ENCODE measurements at places on chromosomes 12 and 14.
A peak's percentile ranks its signal among the peaks of the same experiment; 100 is the strongest.

GRCh38 chr12:4112734-4113325, 160.7 kb upstream of the CCND2 start:
- DNase-seq = no peak

DNA sequence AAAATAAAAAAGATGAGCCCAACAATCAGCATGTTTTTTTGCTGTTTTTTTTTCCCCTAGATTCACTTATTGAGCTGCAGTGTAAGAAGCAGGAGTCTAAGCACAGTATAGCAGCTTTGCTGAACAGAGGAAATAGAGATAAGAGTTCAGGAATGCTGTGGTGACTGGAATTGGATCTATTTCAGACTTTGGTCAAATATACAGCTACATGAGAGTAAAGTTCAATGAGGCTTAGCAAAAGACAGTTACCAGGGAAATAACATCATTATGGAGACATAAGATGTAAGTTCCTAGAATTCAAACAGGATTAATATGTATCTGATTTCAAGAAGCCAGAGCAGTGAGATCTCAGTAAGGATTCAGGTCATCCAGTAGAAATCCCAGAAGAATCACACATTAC, 613.0 kb downstream of the RPS29 start:
- DNase-seq = no peak

GRCh38 chr14:101194373-101195308, 291.1 kb upstream of the RTL1 start:
- no peak for DNase-seq

GRCh38 chr12:13882176-13882575, 99.2 kb downstream of the GRIN2B start:
- no peak for DNase-seq

DNA sequence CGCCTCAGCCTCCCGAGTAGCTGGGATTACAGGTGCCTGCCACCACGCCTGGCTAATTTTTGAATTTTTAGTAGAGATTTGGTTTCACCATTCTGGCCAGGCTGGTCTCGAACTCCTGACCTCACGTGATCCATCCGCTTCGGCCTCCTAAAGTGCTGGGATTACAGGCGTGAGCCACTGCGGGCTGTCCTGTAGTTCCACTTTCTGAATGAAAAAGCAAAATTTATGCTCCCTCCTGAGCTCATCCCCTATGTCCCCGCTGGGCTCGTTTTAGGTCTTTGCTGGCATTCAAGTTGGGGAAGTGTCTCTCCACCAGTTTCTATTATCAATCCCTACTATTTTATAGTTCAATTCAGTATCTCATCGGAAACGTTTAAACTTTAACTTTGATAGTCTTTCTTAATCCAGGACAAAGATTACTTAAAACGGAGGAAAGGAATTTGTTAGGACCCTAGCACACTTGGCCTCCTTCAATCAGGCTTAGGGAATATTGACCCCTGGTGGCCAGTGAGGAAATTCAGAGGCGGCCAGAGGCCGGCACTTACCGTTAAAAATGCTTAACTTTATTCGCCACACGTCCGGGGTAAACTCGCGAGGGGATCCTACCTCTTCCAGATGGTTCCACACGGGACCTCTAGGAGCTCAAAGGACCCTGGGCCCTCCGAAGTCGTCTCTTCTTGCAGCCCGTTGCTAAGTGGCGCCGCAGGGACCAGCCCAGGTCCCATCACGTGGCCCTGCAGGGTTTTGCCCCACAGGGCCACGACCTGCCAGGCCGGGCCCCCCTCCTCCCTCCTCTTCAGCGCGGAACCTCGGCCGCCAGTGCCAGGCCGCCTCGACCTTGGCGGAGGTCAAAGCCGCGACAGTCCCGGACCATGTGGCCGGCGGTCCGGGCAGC, 11.4 kb upstream of the DNAL1 start:
- peak; percentile 82 for DNase-seq

DNA sequence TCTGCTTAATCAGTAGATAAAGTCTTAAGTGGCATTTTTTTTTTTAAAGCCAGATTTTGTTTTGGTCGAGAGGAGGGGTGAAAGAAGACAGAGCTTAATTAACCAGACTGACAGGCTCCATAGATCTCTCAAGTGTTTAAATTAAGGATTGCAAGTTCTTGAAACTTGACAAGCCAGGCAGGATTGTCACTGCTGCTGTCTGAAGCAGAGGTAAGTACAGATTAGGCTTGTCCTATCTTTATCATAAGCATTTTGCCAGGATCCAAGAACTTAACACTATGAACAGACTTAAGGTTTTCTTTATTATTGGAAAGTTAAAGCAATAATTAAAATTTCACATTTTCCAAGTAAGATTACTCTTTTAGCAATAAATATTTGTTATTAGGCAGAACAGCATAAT, 179.6 kb upstream of the LMO3 start:
- no peak for DNase-seq

GRCh38 chr12:73935817-73936216, 601.8 kb upstream of the ATXN7L3B start:
- DNase-seq = peak; percentile 12

DNA sequence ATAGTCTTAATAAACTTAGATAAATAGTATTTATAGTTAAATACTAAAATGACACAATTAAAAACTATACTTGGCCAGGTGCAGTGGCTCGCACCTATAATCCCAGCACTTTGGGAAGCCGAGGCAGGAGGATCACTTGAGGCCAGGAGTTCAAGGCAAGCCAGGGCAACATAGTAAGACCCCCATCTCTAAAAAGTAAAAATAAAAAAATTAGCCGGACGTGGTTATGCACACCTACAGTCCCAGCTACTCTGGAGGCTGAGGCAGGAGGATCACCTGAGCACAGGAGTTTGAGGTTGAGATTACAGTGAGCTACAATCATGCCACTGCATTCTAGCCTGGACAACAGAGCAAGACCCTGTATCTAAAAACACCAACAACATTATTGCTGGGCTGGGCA, 16.0 kb downstream of the CINP start:
- no peak for DNase-seq

GRCh38 chr12:38956337-38956736, 50.9 kb upstream of the CPNE8 start:
- DNase-seq = no peak

DNA sequence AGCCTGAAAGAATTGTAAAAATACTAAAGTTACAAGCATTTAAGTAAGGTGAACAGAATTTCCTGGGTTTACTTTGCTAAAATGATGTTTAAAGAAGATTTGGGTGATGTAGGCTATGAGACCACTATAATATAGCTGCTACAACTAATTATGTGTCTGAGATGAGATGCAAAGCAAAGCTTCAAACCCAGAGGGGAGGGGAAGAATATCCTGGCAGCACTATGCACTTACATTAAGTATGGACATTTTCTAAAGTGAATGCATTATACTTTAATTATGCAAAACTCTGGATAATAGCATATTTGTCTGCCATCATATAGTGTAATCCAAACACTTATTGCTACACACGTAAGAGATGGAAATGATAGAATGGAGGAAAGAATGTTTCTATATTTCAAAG, 1003.7 kb downstream of the GALC start:
- no peak for DNase-seq

- no peak for DNase-seq
Measured at GRCh38 chr14:39247256-39247655, 13.5 kb downstream of the MIA2 start.

GRCh38 chr12:81207173-81207572, 129.3 kb downstream of the ACSS3 start:
- no peak for DNase-seq

GRCh38 chr14:22774011-22774706, 7.7 kb downstream of the OXA1L start:
- DNase-seq = no peak

DNA sequence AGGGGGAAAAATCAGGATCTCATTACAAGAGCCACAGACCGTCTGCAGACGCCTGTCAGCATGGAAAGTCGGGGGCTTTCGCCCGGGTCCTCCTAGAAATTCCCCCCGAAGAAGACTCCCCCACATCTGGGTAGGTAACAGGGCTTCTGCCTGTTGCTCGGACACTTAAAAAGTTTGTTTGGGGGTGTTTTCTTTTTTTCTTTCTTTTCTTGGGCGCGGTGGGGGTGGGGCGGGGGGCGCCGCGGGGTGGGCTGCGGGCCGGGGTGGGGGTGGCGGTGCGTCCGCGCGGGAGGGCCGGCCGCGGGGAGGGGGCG, 358 bp downstream of the ELK3 start:
- no peak for DNase-seq

DNA sequence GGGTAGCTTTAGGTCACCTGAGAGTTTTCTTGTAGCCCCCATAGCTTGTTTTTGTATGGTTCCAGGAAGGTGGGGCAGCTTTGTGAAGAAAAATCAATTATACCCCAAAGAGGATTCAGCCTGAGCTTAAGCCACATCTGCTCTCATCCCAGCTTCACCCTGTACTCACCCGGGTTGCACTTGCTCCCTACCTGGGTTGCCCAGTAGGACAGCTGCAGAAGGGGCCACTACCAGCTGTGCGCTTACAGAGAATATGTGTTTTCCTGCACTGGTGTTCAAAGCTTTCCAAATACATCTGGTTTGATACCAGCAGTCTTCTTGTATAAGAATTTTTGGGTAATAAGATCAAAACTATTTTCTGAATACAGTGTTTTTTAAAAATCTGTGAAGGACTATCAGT, 3.0 kb upstream of the SLC38A1 start:
- DNase-seq = no peak

- no peak for DNase-seq
Measured at GRCh38 chr14:87686746-87687145, 306.2 kb downstream of the GALC start.

DNA sequence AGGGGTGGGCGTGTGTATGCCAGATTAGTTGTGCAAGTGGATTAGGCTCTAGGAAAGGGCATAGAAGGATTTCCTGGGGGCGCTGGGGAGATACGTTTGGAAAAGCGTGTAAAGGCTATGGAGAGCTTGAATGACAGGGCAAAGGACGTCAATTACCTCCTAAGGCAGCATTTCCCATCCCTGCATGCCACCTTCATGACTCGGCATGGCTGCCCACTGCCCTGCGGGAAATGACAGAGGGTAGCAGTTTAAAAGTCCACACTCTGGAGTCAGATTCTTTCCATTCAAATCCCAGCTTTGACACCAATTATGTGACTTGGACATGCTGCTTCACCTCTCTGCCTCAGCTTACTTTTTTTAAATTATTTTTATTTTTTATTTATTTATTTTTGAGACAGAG, 14.8 kb upstream of the TMEM229B start:
- DNase-seq = no peak

DNA sequence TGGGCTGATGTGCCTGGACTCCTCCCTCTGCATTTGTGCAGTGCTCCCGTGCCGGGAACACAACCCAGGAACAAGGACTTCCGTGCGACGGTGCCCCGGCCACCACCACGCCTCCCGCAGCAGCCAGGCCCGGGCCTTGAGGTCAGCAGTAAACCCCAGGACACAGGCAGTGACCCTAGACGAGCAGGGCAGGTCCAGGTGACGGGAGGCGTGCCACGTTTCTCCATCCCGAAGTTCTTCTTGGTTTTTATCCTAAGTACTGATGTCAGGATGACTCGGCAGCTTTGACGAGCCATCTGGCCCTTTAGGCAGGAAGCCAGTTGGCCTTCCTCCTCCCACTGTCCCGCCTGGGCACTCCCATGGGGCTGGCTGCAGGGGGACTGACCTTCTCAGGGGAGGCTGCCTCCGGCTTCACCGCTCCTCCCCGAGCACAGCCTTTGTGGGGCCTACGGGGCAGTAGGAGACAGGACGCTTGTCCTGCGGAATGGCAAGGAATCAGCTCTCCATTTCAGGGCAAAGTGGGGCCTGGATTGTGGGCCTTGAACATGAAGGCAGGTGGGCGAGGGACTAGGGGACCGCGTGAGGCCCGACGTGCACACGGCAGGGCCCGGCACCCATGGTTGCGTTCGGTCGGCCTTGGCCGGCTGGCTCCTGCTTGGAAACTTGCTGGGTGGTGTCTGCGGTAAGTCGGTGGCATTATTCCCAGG, 94.1 kb downstream of the FBXL14 start:
- no peak for DNase-seq

DNA sequence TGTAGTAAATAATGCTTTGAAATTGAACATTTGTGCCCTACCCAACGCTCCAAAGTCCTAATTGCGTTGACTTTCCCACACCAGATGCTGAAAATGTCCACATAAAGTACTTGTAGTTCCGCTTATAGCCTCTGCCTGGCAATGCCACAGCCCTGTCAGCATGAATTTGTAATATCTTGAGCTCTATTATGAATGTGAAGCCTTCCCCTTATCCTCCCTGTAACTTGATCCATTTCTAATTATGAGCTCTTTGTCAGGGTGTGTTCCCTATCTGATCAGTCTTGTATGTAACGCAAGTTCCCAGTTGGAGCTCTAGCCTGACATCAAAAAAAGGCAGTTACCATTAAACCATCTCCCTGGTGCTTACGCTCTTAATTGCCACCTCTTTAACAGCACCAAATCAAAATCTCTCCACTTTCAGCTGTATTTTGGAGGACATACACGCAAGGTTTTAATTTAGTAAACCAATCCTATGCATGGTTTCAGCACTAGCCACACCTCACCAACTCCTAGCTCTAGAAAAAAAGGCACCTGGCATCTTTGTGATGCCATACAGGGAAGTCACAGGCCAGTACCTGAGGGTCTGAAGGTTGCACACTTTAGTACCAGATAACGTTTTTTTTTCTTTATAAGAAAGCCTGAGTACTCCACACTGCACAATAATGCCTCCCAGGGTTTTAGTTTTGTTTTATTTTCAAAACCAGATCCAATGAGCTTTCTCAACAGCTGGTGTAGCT, 69.3 kb downstream of the EEA1 start:
- DNase-seq = peak; percentile 81

GRCh38 chr12:4292341-4293073, 18.9 kb downstream of the CCND2 start:
- DNase-seq = no peak

GRCh38 chr12:48084066-48084465, 21.8 kb downstream of the SENP1 start:
- peak; percentile 24 for DNase-seq

GRCh38 chr14:23365732-23366425, 907 bp upstream of the EFS start:
- DNase-seq = peak; percentile 96

DNA sequence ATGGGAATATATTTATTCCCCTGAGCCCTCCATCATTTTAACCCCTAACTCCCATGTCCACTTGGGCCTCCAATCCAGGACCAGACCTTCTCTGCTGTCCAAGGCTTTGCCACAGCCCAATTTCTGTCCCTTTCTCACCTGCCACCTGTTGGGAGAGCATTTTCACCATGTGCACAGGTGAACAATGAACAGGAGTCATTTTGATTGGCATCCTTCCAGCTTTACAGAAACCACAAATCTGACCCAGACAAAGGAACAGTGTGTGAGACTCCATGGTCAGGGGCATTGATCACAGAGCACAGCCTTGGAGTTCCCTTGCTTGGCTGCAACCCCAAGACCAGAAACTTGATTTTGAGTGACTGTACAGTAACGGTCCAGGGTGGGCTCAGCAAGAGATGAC, 91.9 kb downstream of the CRACR2A start:
- no peak for DNase-seq

GRCh38 chr12:1217191-1217949, 226.3 kb downstream of the ERC1 start:
- peak; percentile 38 for DNase-seq

Measured in A673 (cell line).